GM04503 (cell line): ENCODE measurements at places on chromosomes 5 and 9.

GRCh38 chr9:73079326-73079725 is 72.3 kb upstream of the ANXA1 start:
- DNase-seq, result no peak

DNA sequence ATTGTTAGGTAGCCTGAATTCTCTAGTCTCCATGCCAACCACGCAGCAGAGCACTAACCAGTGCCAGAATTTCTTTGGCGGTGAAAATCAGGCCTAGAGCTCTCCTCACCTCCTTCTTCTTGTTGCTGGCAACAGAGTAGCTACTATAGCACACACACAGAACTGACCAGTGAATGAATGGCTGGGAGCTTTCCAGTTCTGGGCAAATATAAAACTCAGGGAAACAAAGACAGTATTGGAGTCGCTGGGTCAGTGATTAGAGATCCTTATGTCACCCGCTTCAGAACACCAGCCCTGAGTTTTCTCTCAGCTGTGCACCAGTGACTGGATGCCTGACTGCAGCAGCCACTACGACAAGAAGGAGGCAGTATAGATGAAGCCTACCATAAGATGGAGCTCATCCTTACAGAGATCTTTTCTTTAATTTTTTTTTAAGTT is 26.9 kb upstream of the FEM1C start:
- no peak for DNase-seq

DNA sequence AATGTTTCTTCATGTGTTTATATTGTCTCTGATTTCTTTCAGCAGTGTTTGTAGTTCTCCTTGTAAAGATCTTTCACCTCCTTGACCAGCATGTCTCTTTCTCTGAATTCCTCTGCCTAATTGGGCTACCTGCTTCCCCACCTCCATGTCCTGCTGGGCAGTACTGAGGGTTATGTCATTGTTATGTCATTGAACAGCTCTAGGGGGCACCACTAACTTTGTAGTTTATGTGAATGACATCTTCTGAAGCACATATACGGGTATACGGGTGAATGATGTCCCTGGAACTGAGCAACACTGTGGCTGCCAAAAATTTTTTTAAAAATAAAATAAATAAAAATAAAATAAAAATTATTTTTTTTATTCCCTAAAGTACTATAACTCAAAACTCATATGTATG is 16.9 kb upstream of the SNCAIP start:
- DNase-seq, result no peak

DNA sequence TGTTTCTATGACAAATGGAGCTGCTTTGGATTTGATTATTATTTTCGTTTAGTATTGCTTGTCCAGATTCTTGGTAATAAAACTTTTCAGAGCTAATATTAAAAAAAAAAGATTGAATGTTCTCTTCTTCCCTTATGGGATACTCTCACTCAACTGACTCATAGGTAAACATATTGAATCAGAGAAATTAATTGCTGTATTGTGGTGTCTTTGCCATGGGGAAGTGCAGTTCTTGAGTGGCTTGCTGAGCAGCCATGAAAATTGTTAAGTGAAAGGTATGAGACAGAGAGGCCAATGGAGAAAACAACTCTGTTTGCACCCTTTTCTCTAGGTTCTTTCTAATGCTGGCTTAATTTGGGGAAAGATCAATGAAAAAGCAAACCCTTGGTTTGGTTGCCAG is 149.9 kb upstream of the HMHB1 start:
- no peak for DNase-seq

GRCh38 chr5:150639751-150640150 is 709 bp upstream of the SYNPO start:
- no peak for DNase-seq

GRCh38 chr9:86034863-86035734 is 64.3 kb downstream of the GOLM1 start:
- no peak for DNase-seq

DNA sequence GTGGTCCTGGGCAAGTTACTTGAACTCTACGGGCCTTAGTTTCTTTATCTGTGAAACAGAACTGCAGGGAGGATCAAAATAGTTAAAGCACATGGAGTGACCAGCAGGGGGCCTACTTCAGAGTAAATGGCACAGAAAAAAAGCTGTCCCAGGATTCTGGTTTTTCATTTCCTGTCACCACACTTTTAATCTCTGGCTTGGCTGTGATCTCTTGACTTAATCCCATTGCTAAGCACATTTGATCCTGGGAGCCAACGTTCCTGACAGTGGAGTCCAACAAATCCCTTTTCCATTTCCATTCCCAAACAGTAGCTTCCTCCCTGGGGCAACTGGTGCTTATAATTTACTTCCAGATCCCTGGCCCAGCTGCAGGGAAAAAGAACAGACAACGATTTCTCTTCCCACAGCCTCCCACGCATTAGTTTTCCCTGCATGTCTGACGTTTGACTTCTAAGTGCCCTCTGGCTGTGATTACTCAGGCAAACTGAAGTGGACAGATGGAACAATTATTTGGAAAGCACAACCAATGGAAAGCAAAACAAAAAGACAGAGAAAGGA is 136.5 kb upstream of the STK32A start:
- DNase-seq, result no peak

- no peak for DNase-seq
Measured at GRCh38 chr5:15951126-15951525, 228.5 kb downstream of the MARCHF11 start.

GRCh38 chr5:17327048-17327625 is 109.7 kb downstream of the BASP1 start:
- no peak for DNase-seq

- DNase-seq, result no peak
Measured at GRCh38 chr9:126423142-126423915, 96.7 kb downstream of the MVB12B start.

DNA sequence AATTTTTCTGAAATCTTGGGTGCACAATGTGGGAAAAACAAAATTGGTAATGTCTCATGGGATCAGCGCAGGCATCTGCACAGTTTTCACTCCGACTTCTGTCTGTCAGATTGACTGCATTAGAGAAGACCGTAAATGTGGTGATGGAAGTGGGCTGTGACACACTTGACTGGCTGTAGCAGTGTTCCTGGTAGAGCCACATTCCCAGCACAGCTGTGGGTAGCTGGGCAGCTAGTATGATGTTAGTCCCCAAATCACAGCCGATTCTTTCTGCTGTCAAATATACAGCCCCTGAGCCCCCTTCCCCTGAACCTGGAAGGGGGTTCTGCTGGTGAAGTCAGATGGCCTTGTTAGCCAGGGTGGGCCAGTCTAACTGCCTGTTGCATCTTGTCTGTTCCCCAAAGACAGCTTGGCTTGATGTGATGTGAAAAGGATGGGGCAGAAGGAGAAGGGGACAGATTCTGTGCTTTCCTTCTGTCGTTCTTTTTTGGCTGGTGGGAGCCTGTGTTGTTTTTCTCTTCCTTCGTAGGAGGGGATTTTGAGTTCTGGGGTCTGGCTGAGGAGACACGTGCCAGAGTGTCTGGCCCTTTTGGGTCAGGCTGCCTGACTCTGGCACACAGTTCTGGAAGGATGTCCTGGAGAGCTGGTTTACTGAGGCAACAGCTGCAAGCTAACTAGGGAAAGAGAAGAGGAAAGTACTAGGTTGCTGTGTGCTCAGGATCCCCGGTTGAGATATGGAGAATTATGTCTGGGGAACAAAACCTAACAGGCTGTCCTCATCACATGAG is 66.4 kb upstream of the SPRY4 start:
- DNase-seq, result no peak

DNA sequence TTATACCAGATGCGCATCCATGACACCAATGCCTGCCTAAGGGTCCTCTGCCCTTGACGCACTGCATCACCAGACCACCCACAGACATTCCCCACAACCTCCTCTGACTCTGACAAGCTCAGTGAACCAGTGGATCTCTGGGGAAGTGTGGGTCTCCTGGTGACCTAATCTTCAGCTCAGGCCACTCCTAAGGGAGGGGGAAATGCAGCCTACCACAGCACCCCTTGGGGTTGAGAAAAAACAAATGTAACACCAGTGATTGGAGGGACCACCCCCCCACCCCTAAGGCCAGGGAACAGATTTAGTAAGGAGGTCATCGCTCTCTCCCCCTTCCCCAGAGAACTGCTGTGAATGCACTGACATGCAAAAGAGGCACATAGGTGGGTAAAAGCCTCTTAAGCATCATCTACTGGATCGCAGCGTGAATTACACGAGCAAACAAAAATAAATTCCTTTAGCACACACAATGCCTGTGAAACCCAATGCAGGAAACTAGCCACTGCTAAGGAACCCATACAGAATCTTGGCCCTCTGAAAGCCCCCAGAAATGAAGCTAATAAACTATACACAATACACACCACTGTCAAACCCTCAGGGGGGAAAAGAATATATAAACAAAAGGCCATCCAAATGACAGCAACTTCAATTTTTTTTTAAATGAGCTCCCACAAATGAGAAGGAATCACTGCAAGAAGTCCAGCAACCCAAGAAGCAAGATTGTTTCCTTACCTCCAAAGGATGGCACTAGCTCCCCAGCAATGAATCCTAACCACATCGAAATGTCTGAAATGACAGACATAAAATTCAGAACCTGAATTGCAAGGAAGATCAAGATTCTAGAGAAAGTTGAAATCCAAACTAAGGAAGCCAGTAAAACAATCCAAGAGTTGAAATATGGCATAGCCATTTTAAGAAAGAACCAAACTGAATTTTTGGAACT is 513.7 kb upstream of the PTGER4 start:
- no peak for DNase-seq

GRCh38 chr9:36793277-36793676 is 220.6 kb downstream of the MELK start:
- DNase-seq, result no peak

GRCh38 chr5:157657516-157657915 is 5.3 kb upstream of the SOX30 start:
- no peak for DNase-seq

- no peak for DNase-seq
Measured at GRCh38 chr9:5886114-5886939, 4.4 kb upstream of the MLANA start.

GRCh38 chr5:86968301-86968753 is 299.4 kb upstream of the RASA1 start:
- peak; percentile 13 for DNase-seq

- DNase-seq, result no peak
Measured at GRCh38 chr9:102985162-102985895, 9.8 kb upstream of the CYLC2 start.

DNA sequence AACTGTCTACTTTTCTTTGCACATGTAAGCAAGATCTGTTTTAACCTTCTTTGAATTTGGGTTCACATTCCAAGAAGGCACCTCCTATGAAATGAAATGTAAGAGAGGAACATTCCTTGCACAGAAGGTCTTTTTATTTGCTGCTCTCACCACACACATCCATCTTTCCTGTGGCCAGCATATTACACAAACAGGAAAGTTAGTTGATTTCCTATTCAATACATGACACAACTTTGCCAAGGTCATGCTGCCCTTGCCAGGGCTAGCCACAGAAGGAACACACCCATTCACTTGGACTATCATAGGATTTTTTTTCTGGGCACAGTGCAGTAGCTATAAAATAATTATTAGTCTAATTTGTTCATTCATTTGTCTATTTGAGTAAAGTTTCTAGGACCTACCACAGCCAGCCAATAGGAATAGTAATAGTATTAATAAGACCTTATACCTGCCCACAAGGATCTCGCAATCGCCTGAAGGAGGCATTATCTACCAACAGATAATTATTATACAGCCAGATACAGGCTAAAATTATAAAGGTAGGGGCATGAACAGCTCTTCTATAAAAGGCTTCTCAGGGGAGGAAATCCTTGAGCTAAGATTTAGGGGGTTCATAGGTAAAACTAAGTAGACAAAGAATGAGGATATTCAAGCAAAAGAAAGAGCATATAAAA is 78.1 kb upstream of the NREP start:
- DNase-seq, result peak; percentile 31

GRCh38 chr5:37767961-37768360 is 71.9 kb downstream of the GDNF start:
- no peak for DNase-seq

- no peak for DNase-seq
Measured at GRCh38 chr9:21747175-21747574, 55.3 kb upstream of the MTAP start.

- no peak for DNase-seq
Measured at GRCh38 chr9:93380410-93381060, 71.0 kb upstream of the FAM120A start.

GRCh38 chr9:35470894-35471293 is 19.0 kb upstream of the RUSC2 start:
- DNase-seq, result peak; percentile 77

DNA sequence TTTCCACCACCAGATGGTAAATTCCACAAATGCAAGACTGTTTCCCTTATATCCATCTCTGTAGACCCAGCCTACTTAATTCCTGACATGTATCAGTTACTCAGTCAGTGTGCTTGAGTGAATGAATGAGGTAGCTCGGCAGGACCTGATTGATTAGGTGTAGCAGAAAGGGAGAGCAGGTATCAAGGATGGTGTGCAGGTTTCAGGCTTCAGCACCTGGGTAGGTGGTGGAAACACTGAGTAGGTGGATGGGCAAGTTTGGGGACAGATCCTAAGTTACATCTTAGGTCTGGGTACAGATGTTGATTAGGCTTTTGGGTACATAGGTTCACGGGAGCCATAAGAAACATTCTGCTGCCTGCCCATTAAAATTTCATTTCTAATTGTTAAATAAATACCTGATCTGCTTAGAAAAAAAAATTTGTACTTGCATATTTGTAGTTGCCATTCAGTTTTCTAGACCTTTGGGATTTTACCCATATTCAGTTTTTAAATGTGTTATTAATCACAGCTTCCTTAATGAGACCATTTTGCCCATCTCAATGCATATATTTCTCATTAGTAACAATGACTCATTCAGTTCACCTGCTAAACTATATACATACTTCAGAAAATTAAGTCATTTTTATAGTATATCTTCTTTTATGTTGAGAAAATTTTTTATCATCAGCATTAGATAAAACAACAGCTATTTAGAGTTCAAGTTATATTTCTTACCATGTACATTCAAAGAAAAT is 111.8 kb downstream of the INIP start:
- DNase-seq, result no peak

DNA sequence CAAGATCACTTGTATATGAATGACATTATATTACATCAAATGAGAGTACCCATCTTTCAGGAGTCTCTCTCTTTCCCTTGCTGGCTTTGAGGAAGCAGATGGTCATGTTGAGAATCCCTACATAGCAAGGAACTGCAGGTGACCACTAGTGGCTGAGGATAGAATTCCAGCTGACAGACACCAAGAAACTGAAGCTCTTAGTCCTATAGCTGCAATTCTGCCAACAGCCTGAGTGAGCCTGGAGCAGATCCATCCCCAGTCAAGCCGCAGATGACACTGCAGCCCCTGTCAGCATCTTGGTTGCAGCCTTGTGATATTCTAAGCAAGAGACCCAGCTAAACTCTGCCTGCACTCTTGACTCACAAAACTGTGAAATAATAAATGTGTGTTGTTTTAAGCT is 531.5 kb downstream of the CSNK1G3 start:
- DNase-seq, result no peak

GRCh38 chr9:83957248-83957513 is 22.8 kb downstream of the HNRNPK start:
- no peak for DNase-seq

- DNase-seq, result no peak
Measured at GRCh38 chr5:94810281-94810680, 191.8 kb downstream of the SLF1 start.

GRCh38 chr5:133314086-133314485 is 262.3 kb downstream of the HSPA4 start:
- no peak for DNase-seq
